ENCODE measurements at places on chromosomes 16 and 17. TPM values are rescaled to one million over a fixed set of nuclear protein-coding genes. Genes with fewer than 3 reads are reported as not detected.

HERPUD1 gene
- 134 TPM for total RNA-seq

DNA sequence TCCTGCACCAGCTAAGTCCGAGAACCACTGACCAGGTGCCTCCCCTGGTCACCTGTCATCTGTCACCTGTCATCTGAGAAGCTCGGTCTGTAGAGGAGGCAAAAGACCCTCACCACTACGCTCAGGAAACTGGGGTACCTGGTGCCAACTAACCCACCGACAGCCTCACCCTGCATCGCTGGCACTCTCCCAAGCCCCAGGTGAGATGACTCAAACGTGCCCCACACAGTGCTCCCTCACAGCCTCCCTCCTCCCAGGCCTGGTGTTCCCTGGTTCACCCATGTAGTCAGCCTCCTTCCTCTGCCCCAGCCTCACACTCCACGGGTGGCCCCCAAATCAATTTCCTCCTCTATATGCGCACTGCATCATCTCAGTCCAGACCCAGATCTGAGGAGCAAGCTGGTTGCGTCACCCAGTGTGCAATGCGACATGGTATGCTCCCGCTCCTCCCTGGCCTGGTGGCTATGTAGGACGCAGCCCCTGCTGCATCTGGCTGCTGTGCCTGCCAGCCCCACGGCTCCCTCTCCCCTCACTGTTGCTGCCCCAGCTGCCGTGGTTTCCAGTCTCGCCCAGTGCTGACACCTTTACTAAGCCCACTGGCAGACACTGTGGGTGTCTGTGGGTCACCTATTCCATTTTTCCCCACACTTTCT lies 68.3 kb downstream of the GTF3C1 start:
- no peak for DNase-seq

GRCh38 chr17:17119106-17119505 lies 76.8 kb downstream of the MPRIP start:
- no peak for DNase-seq

DNA sequence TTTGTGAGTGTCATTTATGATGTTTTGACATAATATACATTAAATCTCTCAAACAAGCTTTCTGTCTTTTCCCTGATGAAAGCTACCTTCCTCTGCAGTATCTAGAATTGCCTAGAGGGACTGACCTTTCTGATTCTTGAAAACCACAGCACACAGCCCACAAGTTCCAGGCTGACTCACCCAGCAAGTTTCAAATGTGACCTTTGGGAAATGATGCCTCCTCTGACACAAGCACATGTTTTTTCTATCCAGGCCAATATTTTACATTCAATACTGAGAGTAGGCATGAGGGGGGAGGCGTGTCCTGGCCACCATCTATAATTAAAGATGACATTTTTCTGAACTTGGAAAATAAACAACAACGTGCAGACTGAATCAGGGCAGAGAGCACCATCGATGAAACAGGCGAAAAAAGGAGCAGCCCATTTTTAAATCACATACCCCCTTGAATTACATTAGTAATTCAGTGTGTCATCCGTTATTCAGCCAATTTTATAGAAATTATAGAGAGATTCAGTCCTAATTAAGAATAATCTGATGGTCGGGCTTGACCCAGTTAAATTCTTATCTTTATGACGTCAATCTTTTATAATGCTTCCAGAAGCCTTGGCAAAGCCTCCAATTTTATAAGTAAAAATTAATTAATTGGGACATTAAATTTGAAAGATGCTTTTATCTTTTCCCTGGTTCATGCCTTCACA lies 292.6 kb upstream of the CDH11 start:
- no peak for DNase-seq

- DNase-seq: no peak
Measured at GRCh38 chr17:55564081-55564480, 52.8 kb upstream of the SMIM36 start.

DNA sequence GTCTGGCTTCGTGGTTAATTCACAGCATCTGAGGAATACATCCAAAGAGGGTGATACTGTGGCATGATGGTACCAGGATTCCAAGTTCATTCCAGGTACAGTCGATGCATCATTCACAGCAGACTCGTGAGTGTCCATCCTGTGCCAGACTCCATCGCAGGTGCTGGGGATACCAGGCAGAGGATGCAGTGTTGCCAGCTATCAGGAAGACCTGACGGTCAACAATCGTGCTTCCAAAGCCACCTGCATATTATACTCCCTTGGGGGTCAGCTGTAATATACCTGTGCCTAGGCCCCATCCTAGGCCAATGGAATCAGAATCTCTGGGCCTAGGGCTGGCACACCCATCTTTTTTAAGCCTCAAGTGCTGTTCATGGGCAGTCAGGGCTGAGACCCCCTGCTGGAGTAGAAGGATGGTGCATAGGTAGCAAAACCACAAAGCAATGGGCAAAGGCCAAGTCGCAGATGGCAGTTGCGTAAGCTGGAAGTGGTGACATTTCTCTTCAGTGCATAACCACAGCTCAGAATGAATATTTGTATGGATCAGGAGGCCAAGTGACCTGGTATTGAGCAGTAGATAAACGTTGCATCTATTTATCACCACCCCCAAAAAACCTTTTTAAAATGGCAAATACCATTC lies 42.9 kb upstream of the C16orf78 start:
- DNase-seq: no peak

GRCh38 chr17:62652251-62653001 lies 25.0 kb downstream of the MRC2 start:
- DNase-seq: peak; percentile 60

GPR142 gene
- not detected for total RNA-seq

- no peak for DNase-seq
Measured at GRCh38 chr17:58534901-58535421, 20.5 kb upstream of the MTMR4 start.

DNA sequence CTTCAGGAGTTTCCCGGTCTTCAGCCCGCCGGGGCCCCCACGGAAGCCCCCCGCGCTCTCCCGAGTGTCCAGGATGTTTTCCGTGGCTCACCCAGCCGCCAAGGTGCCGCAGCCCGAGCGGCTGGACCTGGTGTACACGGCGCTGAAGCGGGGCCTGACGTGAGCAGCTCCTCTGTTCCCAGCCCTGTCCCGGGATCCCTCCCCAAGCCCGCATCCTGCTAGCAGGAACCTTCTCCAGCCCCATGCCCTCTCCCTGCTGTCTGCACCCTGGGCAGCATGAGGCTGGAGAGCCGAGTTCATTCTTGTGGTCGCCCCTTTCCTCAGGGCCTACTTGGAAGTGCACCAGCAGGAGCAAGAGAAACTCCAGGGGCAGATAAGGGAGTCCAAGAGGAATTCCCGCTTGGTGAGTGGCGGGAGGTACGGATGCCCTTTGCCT lies 10.1 kb downstream of the RIPOR1 start:
- no peak for DNase-seq

- no peak for DNase-seq
Measured at GRCh38 chr16:89144681-89145080, 26.9 kb upstream of the CDH15 start.

NLRC3 gene
- total RNA-seq: 95.9 TPM

DNA sequence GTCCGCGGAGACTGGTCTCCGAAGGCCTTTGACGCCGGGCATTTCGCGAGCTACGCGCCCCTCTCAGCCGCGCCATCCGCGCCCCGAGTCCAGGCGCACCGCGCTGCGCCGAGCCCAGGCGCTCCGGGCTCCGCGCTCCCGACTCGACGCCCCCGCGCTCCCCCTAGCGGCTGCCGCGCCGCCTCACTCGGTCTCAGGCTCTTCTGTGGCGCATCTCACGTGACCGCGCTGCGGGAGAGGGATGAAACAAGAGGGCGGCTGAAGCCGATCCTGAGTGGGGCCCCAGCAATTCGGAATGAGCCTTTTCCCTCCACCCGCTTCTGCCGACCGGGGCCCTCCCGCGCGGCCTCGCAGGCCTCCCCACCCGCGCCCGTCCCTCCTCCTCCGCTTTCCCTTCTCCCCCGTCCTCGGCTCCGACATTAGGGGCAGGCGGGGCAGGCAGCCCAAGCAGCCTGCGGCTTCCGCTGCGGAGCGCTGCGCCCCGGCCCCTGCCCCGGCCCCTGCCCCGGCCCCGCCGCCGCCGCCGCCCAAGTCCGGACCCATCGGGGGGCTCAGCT lies 42.5 kb upstream of the AMZ2 start:
- DNase-seq: peak; percentile 99

ABCC3 gene
- total RNA-seq: 0.77 TPM

- peak; percentile 53 for DNase-seq
Measured at GRCh38 chr17:82298538-82299421, 18.6 kb downstream of the CD7 start.

TBC1D3L gene
- 16.8 TPM for total RNA-seq

KRTAP4-6 gene
- not detected for total RNA-seq

DNA sequence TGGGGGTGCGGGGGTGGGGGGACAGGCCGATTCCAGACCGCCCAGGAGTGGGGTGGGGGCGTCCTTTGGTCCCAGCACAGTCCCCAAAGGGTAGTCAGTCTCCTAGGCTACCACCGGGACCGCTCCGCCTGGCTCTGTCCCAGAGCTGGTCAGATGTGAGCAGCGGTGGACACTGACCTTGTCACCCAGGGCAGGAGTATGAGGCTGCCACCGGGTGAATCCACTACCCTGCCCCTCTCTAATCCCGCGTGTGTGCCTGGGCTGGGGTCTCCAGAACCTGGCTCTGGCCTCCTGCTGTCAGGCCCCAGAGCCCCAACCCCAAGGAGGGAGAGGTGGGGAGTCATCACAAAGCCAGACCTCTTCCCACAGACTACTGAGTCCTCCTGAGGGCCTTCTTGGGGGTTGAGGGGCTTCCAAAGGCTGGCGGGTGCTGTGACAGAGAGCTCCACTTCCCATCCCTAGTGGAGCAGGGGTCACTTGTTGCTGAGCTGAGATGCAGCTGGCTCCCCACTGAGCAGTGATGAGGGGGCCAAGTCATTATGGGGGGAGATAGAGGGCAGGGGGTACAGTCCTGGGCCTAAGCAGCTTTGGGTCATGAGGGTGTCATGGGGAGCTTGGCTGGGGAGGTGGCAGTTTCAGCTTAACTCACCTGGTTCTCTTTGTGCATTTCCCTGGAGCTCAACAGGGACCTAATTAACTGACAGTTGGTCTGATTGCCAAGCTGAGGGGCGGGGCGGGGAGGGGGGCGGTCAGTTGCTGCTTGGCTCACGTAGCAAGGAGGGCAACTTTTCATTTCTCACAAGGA lies 1.2 kb downstream of the PPP1R1B start:
- DNase-seq: no peak

GRCh38 chr17:51653878-51654277 lies 393.5 kb downstream of the UTP18 start:
- DNase-seq: no peak

- no peak for DNase-seq
Measured at GRCh38 chr16:25713785-25714570, 22.2 kb downstream of the HS3ST4 start.

GRCh38 chr16:12348733-12349704 lies 372.5 kb downstream of the SNX29 start:
- DNase-seq: no peak

DNA sequence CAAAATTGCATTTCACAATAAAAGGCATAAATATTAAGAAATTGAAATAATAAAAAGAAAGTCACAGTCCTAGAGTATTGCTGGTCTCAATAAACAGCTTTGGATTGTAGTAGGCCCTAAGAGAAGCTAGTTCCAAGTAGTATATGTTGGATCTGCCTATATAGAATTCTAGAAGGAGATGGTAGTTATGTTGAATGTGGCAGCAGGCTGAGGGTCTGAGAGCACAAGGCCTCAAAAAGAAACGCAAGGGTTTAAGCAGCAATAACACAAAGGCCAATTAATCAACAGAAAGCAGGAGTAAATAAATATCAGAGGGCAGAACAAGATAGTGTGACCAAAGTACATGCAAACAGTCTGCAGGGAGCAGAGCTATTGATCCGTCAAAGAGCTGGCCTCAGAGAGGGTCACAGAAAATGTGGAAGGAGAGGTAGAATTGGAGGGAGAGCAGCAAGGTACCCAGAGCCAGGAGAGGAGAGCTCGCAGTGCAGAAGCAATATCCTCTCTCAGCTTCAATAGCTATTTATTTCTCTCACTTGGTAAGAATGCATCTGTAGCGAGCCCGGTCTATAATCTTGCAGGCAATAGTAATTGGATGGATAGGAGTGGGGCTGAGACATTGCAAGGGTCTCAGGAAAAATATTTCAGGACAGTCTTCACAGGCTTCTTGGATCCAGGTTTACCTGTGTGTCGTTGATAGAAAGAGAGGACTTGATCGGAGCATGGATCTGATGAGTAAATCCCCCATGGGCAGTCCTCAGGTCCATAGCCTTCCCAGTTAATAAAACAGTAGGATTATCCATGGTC lies 25.1 kb upstream of the MED13 start:
- no peak for DNase-seq

- DNase-seq: no peak
Measured at GRCh38 chr17:74017466-74017865, 186.0 kb upstream of the RPL38 start.

DNA sequence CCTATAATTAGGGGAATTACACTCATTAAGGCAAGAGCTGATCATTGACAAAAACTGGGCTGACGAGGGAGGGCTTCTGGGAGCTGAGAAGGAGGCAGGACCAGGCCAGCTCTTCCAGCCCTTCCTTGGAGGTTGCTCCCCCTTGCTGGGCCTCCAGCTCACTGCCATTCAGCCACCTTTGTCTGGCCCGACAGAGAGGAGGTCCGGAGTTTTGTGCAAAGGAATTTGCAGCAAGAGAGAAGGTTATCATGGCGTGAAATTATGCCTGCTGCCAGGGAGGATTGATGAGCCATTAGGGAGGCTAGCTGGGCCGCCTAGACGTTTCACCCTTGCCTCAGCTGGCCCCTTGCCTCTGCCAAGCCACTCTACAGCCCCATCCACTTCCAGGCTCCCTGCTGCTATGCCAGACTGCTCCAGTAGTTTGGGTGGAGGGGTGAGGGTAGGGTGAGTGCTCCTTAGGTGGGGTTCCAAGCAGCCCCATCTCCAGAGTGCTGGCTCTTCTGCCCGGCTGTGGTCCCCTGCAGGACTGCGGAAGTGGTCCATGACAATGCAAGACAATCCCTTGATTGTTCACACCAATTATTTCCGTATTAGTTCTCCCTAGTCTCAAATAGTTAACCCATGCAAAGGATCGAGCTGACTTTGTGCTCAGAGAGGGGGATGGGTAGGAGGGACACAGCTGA lies 17.1 kb upstream of the PHF12 start:
- DNase-seq: no peak

KRTAP4-5 gene
- total RNA-seq: not detected

DNA sequence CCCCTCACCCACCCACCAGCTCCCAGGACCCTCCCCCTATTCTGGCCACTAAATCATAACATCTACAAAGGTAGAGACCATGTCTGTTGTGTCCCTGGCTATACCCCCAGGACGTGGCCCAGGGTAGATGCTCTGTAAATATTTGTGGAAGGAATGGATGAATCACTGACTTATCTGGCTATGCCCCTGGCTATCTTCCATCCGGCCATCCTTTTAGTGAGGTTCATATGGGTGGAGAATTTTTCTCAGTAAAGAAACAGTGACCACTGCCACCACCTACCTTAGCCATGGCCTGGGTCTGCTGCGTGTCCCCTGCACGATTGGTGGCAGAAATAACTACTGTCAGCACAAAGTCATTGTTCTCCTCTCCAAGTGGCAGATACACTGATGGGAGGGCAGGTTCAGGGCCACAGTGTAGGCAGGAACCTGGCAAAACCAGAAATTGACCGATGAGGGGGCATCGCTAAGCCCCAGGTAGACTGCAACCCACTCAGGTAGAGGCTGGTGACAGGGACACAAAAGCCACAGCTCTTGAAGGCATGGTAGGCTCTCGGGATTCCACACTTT lies 63.1 kb upstream of the BCO1 start:
- no peak for DNase-seq

GRCh38 chr17:18181358-18181757 lies 2.3 kb upstream of the ALKBH5 start:
- DNase-seq: no peak

LMF1 gene
- total RNA-seq: 26.6 TPM

All from activated naive CD8-positive, alpha-beta T cell treated with anti-CD3 and anti-CD28 coated beads, Interleukin-2, amount 10 ng/mL, durations not matched to agents 7 days and 5 days (primary cell).